Stimulated activated CD8-positive, alpha-beta memory T cell treated with anti-CD3 and anti-CD28 coated beads, Interleukin-7, amount 100 ng/mL, for 1 hour (primary cell): ENCODE measurements at places on chromosomes 12 and 14.
A peak's percentile ranks its signal among the peaks of the same experiment; 100 is the strongest.

- DNase-seq, result no peak
Observed at GRCh38 chr12:131513606-131514005, 197.3 kb upstream of the SFSWAP start.

DNA sequence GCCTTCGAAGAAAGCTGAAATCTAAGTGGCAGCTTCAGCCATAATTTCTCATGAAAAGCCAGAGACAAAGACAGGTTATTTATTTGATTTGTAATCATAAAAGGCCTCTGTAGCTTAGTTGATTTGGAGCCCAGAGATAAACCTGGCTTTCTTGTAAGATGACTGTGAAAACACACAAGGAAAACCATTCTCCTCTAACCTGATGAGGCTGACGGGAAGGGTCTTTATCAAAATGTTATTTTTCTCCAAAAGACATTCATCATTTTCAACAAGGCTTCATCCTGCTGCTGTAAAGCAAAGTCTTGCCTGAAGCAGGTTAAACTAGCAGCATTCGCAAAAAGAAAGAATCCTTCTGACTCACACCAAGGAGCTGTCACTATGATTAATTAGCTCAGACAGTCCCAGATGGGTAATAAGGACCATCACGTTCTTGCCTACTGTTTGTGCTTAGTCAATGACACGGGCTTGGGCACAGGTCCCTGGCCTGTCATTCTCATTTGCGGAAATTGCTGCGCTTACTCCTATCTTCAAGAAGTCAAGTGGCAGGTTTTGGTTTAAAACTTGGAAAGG is 286.6 kb downstream of the C12orf75 start:
- no peak for DNase-seq

GRCh38 chr12:95282266-95282665 is 64.7 kb downstream of the VEZT start:
- no peak for DNase-seq

DNA sequence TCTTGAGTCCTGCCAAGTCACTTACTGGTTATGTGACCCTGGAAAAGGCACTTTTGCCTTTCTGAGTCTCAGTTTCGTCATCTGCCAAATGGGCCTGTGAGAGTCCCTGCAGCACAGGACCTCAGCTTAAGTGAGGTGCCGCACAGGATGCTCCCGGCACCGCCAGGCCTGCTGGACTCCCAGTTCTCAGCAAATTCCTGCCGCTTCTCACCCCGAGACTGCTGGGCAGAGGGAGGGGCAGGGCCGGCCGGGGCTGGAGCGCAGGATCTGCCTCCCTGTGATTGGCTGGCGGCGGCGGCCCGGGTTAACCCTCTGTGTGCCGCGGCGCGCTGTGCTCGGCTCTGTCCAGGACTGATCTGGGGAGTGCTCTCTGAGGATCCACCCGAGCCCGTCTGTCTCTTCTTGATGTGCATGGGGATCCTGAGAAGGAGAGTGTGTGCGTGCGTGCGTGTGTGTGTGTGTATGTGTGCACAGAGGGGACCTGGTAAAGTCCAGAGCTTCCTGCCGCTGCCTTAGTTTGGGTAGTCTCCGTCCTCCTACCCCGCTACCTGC is 8.6 kb downstream of the SETD1B start:
- no peak for DNase-seq

GRCh38 chr12:124995200-124995961 is 1.9 kb downstream of the BRI3BP start:
- DNase-seq, result no peak

GRCh38 chr12:63313139-63313538 is 162.1 kb upstream of the AVPR1A start:
- no peak for DNase-seq

GRCh38 chr12:94851396-94852028 is 152.0 kb downstream of the NDUFA12 start:
- DNase-seq, result no peak

DNA sequence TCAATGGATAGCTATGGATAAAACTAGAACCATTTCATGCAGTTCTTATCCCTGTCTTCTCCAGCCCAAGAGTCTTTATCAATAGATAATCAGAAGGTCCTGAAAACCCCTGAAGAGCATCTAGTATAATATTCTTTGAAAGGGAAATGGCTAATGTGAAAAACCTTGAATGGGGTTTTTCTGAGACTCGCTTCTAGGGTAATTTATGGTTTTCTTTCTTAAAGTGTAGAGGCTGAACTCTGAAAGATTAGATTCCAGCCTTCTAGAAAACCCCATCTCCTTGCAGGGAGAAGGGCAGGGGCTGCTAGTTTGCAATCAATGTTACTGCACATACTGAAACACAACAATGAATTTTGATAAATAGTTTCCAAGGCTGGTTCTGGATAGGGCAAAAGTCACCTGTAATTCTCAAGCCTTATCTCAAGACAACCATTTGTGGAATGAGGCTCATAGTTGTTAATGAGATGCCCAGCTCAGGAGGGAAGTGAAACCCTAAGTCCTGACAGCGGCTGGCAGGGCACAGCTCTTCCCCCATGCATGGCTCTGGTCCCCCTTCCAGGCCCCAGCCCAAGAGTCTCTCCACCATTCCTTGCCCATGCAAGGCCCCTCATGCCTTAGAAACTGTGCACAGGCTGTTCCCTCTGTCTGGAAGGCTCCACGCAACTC is 33.7 kb upstream of the PYGL start:
- no peak for DNase-seq

GRCh38 chr14:43692706-43693105 is 814.4 kb downstream of the FSCB start:
- DNase-seq, result no peak

DNA sequence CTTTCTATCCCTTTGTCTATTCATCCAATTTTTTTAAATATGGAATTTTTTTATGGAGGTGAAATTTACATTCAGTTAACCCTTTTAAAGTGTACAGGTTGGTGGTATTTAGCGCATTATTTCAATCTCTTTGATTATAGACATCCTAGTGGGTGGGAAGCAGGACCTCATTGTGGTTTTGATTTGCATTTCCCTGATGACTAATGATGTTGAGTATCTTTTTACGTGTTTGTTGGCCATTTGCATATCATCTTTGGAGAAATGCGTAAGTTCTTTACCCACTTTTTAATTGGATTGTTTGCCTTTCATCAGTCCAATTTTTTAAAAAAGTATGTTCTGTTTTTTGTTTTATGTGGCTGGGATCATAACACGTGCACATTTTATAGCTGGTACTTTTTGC is 20.8 kb downstream of the PAPLN start:
- DNase-seq, result no peak

DNA sequence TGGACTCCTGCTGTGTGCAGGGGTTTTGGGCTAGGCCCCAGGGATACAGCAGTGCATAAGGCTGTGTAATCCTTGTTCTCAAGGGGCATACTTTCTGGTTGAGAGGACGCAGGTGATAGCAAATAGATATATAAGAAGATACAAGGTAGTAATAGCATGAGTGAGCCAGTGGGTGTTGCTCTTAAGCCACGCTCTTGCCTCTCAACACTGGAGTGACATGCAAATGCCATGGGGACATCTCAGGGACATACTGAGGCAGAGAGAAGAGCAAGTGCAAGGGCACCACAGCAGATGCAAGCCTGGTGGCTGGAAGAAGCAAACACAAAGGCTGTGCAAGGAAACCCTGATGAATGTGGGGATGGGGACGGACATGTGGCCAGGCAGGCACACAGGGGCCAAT is 223.3 kb downstream of the CHST11 start:
- DNase-seq, result no peak

DNA sequence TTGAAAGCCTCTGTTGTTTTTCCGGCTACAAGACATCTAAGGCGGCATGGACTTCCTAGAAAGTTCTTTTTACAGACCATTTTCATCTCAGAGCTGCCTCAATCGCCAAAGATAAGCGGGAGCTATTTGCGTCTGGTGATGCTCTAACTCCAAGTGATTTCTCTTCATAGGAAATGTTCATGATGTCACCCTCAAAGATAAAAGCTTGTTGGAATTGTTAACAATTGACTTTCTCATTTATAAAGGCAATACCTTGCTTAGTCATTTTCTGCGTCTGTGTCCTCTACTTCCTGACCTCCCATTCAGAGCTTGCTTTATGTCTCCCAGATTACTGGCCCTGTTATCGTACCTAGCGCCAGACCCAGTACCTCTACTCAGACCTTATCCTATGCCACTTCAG is 259.0 kb upstream of the G2E3 start:
- no peak for DNase-seq

GRCh38 chr14:23182372-23183157 is 895 bp downstream of the SLC7A8 start:
- DNase-seq, result no peak

DNA sequence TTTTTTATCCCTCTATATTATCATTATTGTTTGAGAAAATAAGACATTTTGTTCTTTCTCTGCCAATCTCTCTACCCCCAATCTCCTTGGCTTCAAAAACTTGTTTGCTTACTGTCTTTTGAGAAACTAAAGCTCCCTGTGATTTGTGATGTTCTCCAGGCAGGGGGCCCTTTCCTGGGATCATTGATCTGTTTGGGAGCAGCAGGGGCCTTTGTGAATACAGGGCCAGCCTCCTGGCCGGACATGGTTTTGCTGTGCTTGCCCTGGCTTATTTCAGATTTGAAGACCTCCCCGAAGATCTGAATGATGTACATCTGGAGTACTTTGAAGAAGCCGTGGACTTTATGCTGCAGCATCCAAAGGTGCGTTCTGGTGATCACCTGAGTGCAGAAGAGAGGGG is 4.5 kb downstream of the ACOT6 start:
- DNase-seq, result no peak

GRCh38 chr14:68468437-68469207 is 324.2 kb downstream of the ZFP36L1 start:
- no peak for DNase-seq

DNA sequence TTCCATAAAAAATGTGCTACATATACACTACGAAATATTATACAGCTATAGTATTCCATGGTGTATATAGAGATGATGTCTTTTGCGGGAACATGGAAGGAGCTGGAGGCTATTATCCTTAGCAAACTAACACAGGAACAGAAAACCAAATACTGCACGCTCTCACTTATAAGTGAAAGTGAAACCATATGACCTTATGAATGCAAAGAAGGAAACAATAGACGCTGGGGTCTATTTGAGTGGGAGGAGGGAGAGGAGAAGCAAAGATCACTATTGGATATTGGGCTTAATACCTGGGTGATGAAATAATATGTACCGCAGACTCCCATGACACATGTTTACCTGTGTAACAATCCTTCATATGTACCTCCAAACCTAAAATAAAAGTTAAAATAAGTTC is 142.8 kb downstream of the LRFN5 start:
- no peak for DNase-seq

DNA sequence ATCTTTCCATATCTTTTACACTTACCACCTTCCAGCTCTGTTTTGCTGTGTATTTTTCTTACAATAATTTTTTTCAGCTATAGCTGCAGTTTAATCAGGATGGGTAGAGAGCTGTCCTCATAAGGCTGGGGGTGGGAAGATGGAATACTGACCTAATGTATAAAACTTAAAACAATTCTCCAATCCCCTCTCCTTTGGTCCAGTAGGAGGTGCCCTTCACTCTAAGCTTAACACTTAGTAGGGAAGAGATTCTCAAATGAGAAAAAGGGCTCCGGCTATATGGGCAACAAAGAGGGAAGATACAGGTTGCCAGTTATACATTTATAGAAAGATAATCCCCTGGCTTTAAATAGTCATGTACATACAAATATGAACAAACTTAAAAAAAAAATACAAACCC is 2.8 kb downstream of the ORMDL2 start:
- no peak for DNase-seq

DNA sequence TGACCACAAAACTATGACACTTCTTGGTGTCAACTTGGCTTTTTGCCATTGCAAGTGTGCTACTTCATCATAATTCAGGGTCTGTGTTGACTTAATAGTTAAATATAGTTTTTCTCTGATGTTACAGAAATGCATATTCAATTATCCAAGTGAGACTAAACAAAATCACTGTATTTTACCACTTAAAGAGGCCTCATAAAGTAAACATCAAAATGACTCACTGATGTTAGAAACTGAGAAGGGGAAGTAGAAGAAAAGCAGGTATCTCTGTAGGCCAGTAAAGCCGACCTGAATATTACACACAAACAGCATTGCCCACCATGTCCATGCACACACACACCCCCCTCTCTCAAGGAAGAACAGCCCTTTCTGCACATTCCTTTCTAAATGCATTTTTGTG is 55.4 kb downstream of the RPAP3 start:
- no peak for DNase-seq

GRCh38 chr12:46904406-46905238 is 78.8 kb upstream of the SLC38A4 start:
- DNase-seq, result no peak

DNA sequence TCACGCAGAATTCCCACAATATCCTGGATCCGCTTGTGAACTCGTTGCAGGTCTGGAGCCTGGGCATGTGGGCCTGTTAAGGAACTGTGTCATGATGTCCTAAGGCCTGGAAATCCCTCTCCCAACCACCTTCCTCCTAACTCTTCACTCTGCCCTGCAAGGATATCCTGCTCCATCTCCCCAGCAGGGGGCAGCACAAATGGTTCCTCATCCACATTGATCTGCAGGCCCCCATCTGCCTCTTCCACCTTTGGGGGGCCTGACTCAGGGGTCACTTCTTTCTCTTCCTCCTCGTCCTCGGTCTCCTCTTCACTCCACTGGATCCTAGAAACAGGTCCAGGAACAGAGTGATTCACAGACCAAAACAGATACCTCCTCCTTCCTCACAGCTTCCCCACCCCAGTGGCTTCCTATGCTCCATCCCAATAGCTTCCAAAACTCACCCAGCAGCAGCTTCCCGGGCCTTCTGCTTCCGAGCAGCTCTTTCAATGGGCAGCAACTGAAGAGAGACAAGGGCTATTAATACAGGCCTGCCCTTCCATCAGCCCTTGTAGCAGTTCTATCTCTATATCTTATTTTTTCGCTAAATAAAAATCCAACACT is 4.5 kb downstream of the NOP2 start:
- DNase-seq, result peak; percentile 27

GRCh38 chr14:104350463-104351185 is 212.2 kb downstream of the KIF26A start:
- DNase-seq, result no peak

DNA sequence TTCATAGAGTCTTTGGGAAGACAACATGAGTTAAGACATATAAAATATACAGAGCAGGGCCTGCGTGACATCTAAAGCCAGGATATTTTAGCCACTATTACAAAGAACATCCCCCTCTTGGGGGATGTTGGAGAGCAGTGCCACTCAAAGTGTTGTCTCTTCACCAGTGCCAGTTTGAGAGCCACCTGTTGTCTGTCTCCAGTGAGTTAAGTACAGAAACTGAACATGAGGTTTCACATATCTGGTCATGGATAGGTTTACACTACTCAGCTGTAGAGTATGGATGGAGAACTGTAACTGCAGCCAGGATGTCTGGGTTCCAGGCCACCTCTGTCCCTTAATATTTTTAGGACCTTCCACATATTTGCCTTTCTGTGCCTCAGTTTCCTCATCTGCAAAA is 39.1 kb downstream of the RNFT2 start:
- DNase-seq, result no peak

- no peak for DNase-seq
Observed at GRCh38 chr14:50362764-50363713, 33.6 kb downstream of the CDKL1 start.
